Muscle of leg (tissue), 16 donors: ENCODE measurements at places on chromosomes 5 and 9.

GRCh38 chr5:158877124-158877581, 222.6 kb downstream of the EBF1 start:
- no peak for DNase-seq

DNA sequence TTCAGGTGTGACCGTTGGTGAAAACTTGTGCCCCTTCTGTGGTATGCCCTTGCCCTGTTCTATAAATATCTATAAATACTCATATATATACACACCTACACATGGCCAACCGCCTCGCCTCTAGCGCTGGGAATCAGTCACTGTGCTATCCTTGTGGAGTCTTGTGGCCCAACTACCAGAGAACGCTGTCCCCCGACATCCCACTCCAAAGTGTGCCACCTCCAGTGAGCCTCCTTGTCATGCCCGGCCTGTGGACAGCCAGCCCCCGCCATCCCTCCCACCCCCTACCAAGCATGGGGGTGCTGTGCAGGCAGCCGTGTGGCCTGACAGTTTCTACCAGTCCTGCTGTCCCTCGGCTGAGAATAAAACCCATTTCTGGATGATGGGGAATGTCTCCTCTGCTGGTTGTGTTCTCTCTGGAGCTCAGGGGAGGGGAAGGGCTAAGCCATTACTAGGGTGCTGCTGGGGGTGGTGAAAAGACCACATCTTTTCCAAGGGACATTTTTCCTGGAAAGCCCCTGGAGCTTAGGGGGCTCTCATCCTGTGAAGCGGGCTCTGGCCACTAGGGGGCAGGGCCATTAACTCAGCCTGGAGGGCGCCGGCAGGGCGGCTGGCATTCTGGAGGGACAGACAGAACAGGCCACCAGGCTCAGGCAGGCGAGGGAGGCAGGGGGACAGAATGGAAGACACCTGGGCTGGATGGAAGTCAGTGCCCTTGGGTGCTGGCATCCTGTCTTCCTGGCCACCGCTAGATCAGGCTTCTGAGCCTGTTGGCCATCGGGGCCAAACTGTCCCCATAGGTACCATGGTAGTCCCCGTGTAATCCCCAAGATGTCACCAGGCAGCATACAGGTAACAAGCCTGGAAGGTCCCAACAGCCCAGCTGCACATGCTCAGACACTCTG, 20.7 kb downstream of the GOLGA2 start:
- DNase-seq: peak; percentile 68

GRCh38 chr5:159343295-159344094, 13.2 kb upstream of the IL12B start:
- no peak for DNase-seq

GRCh38 chr5:113663879-113664541, 150.5 kb downstream of the YTHDC2 start:
- DNase-seq: peak; percentile 20

DNA sequence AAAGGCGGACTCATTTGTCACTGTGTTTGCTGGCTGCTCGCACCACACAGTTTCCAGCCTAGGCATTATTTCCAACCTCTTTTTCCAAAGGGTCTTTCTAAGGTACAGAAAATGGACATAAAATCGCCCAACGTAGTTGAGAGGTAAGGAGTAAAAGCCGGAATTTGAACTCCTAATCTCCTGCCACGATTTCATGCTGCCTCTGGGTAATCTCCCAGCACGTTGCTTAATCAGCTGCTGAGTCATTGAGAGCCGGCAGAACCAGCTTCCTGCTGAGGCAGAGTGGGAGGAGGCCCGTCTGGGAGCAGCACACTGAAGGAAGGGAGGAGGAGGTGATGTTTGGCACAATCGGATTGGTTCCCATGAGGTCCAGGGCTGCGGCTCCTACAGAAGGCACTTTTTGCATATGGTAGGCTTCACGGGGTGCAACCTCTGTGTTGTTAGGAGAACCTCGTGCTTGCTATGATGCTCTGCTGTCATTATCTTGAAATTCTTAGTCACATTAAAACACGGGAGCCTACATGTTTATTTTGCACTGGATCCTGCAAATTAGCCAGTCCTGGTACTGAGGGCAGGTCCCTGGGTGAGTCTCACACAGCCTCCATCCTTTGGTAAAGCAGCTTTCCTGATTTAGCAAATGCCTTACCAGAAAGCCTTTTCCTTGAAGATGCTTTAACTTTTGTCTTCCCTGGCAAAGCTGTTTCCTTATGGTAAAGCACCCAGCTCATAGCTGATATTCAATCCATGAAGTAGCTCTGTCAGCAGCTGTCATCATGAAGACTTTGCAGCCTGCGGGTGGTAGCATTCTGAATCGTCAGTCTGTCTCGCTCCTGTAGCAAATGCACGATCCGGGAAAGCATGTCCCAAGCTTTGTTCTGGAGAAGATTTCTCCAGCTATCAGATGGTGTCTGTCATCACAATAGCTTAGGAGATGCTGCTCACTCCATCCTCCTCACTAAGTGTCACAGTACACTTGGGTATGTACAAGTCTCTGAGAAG, 191.6 kb upstream of the MSX2 start:
- peak; percentile 33 for DNase-seq

DNA sequence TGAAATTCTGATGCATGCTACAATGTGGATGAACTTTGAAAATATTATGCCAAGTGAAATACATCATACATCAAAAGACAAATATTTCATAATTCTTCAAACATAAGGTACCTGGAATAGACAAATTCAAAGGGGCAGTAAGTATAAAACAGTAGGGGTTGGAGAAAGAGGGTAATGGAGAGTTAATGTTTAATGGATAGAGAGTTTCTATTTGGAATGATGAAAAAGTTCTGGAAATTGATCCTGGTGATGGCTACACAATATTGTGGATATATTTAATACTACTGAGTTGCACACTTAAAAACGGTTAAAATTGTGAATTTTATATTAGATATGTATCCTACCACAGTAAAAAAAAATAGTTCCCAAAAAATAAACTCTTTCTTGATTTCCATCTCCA, 14.6 kb upstream of the CNTLN start:
- no peak for DNase-seq

GRCh38 chr9:124625087-124625486, 117.9 kb upstream of the NR5A1 start:
- DNase-seq: no peak

DNA sequence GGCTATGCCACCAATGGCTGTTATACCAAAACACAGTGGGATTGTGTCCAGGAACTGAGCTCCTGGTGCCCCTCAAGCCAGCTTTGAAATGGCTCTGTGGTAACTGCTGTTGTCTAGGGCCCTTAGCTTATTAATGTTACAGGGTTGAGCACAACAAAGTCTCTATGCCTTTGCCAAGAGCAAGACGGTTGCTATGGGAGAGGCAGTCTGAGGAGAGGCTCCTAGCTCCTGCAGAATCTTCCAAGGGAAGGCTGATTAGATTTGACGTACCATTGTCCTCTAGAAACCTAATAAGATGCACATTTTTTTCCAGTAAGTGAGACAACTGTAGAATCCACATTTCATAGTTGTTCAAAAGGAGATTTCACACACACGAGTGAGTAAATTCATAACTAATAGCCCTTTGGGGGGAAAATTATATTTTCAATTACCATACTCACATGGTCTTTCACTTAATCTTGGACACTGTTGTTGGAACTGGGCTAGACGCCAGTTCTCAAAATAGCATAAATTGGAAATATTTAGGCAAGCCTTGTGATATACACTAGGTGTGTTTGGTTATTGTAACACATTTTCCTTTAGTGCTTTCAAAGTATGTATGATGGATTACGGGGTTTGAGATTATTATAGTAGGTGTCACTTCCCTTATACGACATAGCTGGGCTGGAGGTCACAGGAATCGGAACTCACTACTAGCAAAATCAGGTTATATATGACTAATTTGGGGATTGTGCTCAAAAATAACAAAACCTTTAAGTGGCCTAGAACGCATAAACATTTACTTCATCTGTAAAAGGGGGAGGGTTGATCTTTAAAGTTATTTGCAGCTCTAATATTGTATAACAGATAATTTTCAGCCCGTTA, 186.3 kb upstream of the EGFLAM start:
- DNase-seq: peak; percentile 79

- DNase-seq: no peak
These were observed 12.7 kb downstream of the NIPBL start for GRCh38 chr5:36889264-36889663.

DNA sequence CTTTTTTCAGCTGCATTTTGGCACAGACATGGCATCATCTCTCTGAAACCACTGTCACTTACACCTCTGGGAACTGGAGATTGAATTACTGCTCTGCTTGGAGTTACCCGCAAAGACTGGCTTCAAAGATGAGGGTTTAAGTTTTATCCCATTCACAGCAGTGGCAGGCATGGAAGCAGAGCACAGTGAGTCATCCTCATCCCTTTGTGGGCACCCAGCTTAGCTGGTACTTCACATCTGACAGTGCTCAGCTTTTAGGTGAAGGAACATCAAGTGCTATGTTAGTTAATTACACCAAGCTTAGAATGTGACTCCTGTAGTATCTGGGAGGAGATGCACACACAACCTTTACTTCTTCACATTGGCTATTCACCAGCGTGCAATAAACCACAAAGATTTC, 24.8 kb upstream of the ALDH1A1 start:
- DNase-seq: no peak

- DNase-seq: no peak
These were observed 290.6 kb downstream of the MARCHF11 start for GRCh38 chr5:15889001-15889400.

DNA sequence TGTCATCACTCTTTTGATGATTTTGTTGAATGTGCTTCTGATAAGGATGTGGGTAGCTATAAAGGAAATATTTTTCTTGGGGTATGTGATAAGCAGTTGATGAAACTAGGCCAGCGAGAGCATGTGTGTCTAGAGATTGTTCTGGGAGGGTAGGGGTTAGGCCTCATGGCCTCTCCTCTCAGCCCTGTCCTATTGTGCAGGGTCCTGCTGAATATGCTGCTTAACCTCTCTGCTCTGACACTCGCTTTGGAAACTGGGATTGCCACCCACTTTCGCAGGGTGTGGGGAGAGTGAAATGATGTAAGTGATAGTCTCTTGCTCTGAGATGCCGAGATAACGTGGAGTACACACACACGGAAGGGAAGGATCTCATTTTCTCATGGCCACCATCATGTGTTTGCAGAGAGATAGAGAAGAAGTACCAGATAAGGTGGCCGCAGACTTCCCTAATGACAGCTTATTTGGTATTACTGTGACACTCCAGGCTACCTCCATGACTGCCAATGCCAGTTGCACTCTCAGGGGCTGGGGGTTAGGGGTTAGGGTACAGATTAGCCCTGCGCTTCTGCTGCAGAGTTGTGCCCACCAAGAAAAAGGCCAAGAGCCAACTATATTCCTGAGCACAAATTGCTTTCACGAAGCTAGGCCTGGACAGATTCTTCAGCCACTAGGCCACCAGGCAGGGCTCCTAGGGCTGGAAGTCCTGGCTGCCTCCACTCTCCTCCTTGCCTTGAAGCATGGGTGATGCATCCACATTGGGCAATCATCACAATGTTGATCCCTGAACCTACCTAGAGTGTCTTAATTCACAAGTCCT, 25.2 kb upstream of the TNFAIP8 start:
- DNase-seq: no peak

DNA sequence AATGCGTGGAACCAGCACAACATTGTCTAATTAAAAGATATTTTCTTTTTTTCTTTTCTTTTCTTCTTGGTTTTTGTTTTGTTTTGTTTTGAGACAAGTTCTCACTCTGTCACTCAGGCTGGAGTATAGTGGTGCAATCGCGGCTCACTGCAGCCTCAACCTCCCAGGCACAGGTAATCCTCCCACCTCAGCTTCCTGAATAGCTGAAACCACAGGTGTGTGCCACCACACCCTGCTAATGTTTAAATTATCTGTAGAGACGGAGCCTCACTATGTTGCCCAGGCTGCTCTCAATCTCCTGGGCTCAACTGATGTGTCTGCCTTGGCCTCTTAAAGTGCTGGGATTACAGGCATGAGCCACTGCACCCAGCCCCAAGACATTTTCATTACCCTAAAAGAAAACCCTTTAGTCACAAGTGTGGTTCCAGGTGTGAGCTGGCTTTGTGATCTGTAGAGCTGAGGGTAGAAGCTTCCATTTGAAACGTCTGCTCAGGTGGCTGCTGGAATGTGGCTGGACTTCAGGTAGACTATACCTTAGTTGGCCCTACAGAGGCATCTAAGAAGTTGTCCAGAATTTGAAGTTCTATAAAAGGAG, 19.1 kb upstream of the NEK6 start:
- DNase-seq: no peak

DNA sequence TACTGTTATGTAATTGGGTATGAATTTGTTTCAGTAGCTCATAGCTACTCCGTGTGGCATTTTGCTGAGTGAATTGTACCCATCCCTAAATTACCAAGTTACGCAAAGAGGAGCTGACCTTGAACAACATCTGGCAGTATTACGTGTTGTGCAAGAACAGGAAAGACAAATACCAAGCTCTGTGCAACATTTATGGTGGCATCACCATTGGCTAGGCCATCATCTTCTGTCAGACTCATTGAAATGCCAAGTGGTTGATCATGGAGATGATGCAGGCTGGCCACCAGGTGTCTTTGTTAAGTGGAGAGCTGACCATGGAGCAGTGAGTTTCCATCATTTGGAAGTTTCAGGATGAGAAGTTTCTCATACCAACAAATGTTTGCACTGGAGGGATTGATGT, 15.0 kb downstream of the ZSWIM6 start:
- DNase-seq: no peak

DNA sequence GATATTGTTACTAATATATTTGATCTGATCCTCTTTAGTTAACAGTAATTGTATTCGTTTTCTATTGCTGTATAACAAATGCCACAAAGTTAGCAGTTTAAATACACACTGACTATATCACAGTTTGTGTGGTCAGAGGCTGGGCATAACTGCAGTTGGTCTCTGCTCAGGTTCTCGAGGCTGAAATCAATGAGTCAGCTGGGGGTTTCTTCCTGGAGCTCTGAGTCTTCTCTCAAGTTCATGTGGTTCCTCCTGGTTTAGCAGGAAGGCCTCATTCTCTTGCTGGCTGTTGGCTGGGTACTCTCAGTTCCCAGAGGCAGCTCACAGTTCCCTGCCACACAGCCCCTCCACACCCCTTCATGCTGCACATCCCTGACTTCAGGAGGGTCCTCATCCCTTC, 20.7 kb downstream of the COL23A1 start:
- DNase-seq: no peak

DNA sequence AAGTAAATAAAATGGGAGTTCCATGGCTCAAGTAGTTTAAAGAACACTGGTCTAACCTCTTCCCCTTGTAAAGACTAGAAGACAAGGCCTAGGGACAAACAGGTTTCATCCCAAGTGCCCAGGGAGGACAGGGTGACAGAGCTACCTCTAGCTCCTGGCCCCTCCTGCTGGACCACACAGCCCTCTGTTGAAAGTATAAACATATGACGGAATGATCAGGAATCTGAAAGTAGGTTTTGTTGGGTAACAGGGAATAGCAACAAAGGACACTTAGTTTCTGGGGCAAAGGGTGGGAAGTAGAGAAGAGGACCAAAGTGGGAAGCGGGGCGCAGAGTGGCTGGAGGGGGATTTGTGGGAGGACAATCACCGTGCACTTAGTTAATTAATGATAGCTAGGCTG, 67.0 kb upstream of the DAB2IP start:
- DNase-seq: no peak

- DNase-seq: peak; percentile 71
These were observed 105.9 kb downstream of the DPYSL3 start for GRCh38 chr5:147403651-147404640.
